Cortex of kidney (tissue), 1 donor: ENCODE measurements at places on chromosomes 13 and 19.

GRCh38 chr13:50213526-50213925 is 198.3 kb downstream of the KCNRG start:
- no peak for DNase-seq

DNA sequence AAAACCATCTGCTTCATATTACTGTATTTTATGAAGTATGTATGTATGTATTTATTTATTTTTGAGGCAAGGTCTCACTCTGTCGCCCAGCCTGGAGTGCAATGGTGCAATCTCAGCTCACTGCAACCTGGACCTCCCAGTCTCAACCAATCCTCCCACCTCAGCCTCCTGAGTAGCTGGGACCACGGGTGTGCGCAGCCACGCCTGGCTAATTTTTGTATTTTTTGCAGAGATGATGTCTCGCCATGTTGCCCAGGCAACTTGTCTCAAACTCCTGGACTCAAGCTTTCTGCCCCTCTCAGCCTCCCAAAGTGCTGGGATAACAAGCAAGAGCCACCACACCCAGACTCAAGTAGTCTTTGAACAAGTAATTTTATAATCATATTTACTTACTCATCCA is 5.5 kb downstream of the KATNAL1 start:
- DNase-seq, result no peak

DNA sequence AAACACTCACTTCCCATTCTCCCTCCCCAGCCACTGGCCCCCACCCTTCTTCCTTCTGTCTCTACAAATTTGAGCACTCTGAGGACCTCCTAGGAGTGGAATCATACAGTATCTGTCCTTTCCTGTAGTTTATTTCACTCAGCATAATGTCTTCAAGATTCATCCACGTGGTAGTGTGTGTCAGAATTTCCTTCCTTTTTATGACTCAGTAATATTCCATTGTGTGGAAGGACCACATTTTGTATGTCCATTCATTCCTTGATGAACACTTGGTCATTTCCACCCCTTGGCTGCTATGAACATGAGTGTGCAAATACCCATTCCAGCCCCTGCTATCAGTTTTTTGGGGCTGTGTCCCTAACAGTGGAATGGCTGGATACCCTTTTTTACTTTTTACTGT is 9.8 kb downstream of the KLF2 start:
- no peak for DNase-seq

DNA sequence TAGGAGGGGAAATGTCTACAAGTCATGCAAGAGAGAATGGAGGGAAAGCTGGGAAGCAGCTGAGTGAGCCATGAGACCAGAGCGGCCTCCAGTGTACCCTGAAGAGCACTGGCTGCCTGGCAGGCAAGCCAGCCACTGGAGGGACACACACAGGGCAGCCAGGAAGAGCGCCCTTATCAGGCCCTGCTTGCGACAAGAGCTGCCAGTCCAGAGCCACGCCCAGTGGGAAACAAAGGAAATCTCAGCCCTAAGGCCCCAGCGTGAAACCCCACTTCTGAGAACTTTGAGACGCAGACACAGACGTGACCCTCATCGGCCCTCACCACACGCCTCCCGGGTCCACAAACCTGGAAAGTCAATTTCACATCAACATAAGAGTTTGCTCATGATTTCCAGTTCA is 105.0 kb downstream of the STK24 start:
- DNase-seq, result no peak

DNA sequence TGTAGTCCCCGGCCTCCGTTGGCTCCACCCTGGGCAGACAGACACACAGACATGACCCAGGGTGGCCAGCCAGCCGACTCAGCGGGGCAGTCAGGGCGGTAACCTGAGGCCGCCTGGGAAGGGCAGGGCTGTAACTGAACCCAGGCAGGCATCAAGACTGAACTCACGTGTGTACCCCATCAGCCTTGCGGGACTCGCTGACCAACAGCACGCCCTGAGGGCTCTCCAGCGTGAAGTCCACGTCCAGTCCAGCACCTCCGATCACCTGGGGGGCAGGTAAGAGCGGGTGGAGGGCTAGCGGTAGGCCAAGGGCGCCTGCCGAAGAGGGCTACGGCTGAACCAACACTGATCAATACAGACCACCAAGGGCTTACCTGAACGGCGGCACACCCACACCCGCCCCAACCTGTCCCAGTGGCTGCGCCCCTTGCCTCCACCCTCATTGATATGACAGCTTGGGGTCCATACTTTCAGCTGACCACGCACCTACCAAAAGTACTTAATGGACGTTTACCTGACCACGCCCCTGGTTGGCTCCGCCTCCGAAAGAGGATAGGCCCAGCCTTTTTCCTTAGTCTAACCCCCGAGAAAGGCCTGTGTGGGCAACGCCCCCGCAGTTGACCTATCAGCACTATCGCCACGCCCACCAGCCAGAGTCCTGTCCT is 791 bp downstream of the TMED1 start:
- no peak for DNase-seq

DNA sequence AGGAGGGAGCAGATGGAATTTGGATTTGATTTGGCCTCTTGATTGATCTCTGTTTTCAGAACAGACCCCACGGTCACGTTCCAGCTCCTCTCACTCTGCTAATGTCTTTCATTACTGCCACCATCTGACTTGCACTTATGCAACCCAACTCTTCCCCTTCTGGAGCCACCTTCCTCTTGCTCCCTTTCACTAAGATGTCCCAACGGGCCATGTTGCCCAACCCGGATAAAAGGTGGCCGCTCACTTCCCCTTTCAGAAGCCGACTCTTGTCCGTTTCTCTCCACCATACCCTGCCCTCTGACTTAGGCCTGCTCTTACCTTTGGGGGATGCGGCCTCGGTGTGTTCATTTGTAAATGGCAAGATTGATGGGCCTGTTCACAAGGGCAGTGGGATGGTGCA is 27.4 kb upstream of the CYP4F8 start:
- DNase-seq, result no peak

- DNase-seq, result no peak
Observed at GRCh38 chr19:17333611-17334413, 843 bp downstream of the ANO8 start.

- DNase-seq, result no peak
Observed at GRCh38 chr13:32940601-32941000, 75.6 kb upstream of the KL start.

GRCh38 chr13:113058988-113059850 is 46.4 kb upstream of the F7 start:
- DNase-seq, result no peak

- DNase-seq, result no peak
Observed at GRCh38 chr19:52176574-52176973, 5.2 kb upstream of the ZNF836 start.

DNA sequence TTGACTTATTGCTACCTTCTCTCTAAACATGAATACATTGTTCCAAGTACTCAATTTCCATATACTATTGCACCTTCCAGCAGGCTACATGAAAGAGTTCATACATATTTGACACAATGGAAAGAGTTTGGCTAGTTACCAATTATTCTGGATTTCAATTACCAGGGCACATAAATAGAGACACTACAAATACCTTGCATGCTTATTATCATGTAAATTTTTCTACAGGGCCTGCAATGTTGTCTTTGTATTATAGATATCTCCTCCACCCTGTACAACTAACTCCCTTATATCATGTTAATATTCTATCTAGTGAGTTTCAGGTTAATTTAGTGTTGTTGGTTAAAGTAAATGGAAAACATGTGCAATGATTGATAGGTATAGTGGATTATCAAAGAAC is 540.7 kb upstream of the SLITRK5 start:
- DNase-seq, result no peak
